ENCODE measurements at places on chromosomes 3 and 15. TPM values are rescaled to one million over a fixed set of nuclear protein-coding genes. Genes with fewer than 3 reads are reported as not detected.

The CFAP91 gene
- total RNA-seq, result 1.2 TPM

DNA sequence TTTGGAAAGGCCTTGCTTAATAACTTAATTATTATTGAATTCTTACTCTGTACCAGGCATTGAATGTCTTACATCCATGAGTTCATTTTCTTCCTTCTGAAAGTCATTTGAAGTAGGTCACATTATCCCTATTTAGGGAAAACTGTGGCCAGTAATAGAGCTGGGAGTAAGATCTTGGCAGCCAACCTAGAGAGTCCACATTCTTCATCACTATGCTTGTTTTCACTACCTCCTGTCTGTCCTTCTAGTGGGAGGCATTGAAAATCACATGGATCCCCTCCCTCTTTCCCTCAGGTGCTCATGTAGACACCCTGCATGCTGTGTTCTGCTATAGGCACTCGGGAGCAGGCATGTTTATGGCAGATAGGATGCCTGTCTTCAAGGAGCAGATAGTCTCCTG lies 154.9 kb downstream of the EBLN2 start:
- DNase-seq, result no peak

The CD96 gene
- total RNA-seq, result 226 TPM

The SLC2A2 gene
- total RNA-seq, result not detected

The VPS18 gene
- 16.2 TPM for total RNA-seq

- no peak for DNase-seq
Observed at GRCh38 chr15:100338247-100338646, 3.5 kb downstream of the ADAMTS17 start.

- DNase-seq, result no peak
Observed at GRCh38 chr15:32685576-32685975, 32.2 kb upstream of the GREM1 start.

GRCh38 chr3:73249047-73249446 lies 187.6 kb downstream of the EBLN2 start:
- no peak for DNase-seq

The ATP13A4 gene
- total RNA-seq, result 2.0 TPM

DNA sequence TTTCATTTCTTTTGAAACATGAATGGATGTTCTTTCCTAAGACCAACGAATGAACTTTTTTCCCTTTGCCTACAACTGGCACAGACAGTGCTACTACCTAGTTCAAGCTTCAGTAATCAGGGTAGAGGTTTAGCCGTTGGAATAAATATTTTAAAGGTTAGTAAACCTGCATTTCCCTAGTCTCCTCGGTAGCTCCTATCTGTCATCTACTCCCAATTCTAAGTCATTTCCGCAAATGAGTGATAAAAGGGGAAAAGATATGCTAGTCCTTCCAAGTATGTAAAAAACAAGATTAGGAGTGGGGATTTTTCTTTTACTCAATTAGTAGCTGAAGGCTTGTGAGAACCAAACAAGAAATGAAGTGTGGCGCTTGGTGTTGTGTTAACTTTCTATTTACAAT lies 15.2 kb downstream of the SLTM start:
- DNase-seq, result no peak

The DAPK2 gene
- total RNA-seq, result 0.78 TPM

DNA sequence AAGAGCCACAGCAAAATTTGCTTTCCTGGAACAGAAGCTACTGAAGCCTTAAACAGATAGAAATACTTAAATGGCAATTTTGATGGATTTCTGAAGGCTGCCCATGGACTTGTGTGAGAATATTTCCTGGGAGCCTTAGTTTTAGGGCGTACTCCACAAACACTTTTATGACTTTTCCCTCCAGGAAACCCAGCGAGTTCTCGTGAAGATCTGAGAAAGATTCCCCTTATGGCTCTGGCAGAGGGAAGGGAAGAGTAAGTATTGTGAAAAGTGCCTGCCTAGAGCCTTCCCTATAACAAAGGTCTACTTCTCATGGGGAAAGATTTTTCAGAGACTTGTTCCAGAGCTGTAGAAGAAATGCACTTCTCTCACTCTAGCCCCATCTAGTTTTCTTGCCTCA lies 31.1 kb upstream of the TRAT1 start:
- DNase-seq, result no peak

DNA sequence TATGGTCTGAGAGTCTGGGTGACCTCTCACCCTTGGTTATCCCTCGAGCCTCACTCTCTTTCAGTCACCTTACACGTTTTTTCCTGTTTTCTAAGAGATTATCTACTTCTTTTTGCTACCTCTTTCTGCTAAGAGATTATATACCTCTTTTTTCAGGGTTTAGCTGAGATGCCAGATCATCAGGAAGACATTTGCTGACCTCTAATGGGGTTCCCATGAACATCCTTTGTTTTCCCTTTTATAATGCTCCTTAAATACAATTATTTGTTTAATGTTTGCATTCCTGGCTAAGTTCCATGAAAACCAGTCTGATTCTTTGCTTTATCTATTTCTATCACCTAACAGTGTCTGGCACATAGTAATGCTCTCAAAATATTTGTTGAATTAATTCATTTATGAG lies 39.6 kb downstream of the LEKR1 start:
- DNase-seq, result no peak

DNA sequence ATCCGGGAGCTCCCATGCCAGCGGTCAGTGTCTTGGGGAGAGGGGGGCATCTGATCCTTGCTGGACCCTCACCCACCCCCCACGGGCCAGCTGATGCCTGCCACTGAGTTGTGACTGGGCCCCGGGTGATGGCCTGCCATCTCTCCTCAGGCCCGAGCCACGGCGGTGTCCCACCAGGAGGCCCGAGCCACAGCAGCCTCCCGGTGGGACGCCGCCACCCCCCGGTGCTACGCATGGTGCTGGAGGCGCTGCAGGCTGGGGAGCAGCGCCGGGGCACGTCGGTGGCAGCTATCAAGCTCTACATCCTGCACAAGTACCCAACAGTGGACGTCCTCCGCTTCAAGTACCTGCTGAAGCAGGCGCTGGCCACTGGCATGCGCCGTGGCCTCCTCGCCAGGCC lies 4.3 kb downstream of the H1-8 start:
- no peak for DNase-seq

GRCh38 chr15:57969355-57969754 lies 96.2 kb downstream of the ALDH1A2 start:
- no peak for DNase-seq

The HPS3 gene
- total RNA-seq, result 28.4 TPM

Measured in T-cell (primary cell).